ENCODE measurements at places on chromosomes 2 and 18. TPM values are rescaled to one million over a fixed set of nuclear protein-coding genes. Genes with fewer than 3 reads are reported as not detected.

GRCh38 chr2:23544589-23545295 lies 159.8 kb downstream of the KLHL29 start:
- DNase-seq, result no peak

GRCh38 chr2:160670618-160671017 lies 177.0 kb upstream of the RBMS1 start:
- no peak for DNase-seq

DNA sequence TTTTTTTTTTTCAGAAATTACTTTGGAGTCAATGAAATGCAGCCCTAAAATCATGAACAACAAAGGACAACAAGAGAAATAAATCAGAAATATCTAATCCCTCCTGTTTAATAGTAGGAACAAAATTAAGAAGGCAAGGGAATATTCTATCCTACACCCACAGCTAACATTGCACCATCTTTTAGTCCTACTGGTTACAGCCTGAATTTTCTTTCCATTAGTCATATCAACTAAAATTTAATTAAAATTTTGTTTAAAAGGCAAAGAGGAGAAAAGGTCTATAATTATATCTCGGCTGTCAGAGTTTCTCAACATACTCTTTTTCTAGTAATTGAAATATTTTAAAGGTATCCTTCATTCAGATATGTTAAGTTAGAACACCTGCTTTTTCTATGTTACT lies 61.9 kb downstream of the DTNA start:
- no peak for DNase-seq

Gene DYNAP
- polyA plus RNA-seq, result 0.10 TPM

- DNase-seq, result no peak
These were observed 321.4 kb downstream of the IRS1 start for GRCh38 chr2:226478109-226478809.

- DNase-seq, result no peak
These were observed 63.1 kb downstream of the RND3 start for GRCh38 chr2:150424406-150424805.

Gene PDCD1
- 0.21 TPM for polyA plus RNA-seq

- DNase-seq, result no peak
These were observed 4.0 kb downstream of the NT5DC4 start for GRCh38 chr2:112724591-112725525.

Gene PAX8
- polyA plus RNA-seq, result 9.2 TPM

Gene ABCB6
- polyA plus RNA-seq, result 30.9 TPM

- DNase-seq, result no peak
These were observed 146.8 kb upstream of the PXDN start for GRCh38 chr2:1891147-1891546.

Gene B4GALT6
- polyA plus RNA-seq, result 22.1 TPM

Gene MOGAT1
- not detected for polyA plus RNA-seq

GRCh38 chr2:53802617-53803151 lies 15.8 kb downstream of the ERLEC1 start:
- no peak for DNase-seq

DNA sequence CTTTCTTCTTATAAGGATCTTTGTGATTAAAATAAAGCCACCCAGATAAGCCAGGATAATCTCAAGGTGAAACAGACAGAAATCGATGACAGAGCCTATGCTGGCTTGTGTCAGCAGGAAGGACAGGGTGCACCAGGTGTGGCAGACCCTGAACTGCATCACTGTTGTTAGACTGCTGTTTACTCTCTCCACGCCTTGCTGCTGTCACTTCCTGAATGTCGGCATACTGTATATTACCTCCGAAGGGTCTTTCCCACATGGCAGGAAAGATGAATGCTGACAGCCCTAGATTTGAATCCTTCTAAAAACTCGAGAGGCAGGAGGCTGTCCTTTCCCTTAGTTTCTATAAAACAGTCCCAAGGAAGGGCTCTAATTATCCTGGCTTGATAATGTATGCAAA lies 18.9 kb upstream of the TMEM163 start:
- no peak for DNase-seq

DNA sequence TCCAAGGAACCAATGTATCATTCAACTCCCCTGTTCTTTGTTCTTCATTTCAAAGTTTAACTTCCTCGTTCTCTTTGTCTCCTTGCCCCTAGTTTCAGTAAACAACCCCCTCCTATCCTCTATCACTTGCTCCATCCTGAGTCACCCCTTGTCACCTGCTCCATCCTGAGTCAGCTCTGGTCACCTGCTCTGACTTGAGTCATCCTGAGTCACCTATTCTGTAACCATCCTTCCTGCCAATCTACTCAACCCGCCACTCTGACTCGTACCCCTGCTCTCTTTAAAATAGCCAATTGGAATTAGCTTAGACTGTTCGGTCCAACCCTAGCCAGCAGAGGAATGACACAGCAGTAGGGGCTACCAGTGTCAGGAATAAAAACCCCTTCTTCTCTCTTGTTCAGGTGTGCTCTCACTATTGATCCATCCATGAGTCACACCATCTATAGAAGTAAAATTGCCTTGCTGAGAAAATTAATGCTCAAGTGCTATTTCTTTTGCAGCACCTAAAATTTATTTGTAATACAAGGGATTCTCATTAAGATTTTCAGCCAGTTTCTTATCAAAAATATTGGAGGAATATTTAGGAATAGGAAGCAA lies 326.8 kb downstream of the AKAIN1 start:
- DNase-seq, result no peak

GRCh38 chr2:205198140-205198525 lies 484.2 kb upstream of the NRP2 start:
- DNase-seq, result no peak

Gene FAP
- polyA plus RNA-seq, result 34.5 TPM

DNA sequence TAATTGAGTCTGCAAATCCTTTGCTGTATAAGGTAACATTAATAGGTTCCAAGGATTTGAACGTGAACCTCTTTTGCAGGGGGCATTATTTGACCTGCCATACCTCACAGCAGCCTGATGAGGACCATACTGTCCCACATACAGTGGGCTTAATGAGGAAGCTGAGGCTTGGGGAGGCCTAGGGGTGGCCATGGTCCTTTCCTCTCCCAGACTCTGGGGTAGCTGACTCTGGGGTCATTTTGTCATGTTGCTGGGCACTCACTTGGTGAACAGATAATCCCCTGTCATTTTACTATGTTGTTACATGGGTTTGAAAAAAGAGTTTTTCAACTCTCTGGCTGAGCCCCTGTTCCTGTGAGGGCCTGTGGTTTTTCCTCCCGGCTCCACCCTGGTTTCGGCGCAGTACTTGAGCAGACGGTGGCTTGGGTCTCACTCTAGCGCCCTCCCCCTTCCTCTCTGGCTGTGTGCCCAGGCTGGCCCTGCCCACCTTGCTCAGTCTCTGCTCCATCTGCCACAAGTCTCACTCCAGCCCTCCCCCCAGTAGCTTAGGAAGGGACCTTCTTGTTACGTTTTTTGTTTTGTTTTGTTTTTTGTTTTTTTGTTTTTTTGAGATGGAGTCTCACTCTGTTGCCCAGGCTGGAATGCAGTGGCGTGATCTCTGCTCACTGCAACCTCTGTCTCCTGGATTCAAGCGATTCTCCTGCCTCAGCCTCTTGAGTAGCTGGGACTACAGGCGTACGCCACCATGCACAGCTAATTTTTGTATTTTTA lies 21.0 kb downstream of the INPP4A start:
- peak; percentile 88 for DNase-seq

DNA sequence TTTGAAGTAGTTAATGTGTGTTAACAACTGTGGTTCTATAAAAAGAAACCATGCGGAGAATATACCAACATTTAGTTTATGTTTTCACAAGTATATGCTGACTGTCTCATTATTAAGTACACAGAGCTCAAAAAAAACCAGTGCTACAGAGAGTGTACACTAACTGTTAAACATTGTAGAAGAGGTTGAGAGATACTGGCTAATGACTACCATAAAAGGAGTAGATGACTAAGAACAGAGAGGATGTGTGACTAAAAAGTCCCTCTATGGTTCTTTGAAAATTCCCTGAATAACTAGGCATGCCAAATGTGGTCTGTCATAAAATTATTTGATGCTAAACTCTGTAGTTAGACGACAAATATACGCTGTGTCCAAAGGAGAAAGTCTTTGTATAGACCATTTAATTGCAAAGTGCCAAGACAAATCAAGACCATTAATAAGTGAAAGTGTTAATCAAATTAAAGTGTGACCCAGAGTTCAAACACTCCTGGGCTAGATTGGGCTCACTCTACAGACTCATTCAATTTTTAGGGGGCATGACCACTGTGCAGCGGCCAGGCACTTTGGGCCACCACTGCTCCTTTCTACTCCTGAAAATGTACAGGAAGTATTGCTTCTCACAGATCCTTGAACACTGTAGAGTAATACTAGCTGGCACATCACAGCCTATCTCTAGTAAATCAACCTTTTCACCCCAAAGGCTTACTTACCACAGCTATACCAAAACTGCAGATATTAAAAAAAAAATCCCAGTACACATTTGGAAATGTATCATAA lies 45.1 kb upstream of the SERTAD2 start:
- no peak for DNase-seq

DNA sequence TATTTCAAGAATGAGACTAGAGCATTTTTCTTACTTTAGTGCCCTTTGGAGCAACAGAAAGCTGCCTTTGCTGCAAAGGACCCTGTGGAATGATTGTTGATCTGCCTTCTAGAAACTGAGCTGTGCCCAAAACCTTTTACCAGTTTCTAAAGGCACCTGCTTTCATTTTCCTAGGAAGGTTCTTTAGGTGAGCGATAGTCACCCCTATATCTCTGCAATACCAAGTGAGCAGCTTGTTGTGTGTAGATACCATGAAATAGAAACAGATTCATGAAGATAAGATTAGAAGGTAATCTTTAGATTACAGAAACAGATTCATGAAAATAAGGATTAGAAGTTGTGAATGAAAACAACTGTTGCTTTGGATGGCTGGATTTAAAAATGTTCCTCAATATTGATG lies 202.3 kb downstream of the PLCL1 start:
- no peak for DNase-seq

GRCh38 chr2:128770143-128771085 lies 451.7 kb upstream of the HS6ST1 start:
- DNase-seq, result no peak

DNA sequence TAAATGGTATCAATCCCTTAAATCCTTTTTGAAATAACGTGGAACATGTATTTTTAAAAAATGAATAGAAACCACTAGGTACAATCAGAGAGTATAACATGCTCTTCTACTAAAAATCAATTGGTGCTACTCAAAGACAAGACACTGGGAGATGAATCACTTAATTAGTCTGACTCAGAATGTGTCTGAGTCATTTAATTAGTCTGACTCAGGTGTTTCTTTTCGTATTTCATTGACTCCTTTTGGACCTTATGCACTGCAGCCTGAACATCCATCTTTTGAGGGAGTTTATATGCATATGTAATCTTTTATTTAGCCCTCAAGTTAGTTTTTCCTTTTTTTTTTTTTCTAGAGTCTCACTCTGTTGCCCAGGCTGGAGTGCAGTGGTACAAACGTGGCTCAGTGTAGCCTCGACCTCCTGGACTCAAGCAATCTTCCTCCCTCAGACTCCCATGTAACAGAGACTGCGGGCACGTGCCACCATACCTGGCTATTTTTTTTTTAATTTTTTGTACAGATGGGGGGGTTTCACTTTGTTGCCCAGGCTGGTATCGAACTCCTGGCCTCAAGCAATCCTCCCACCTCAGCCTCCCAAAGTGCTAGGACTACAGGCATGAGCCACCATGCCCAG lies 26.5 kb downstream of the PPP4R3B start:
- DNase-seq, result no peak

Gene SYT4
- polyA plus RNA-seq, result 2.1 TPM
